ENCODE measurements at places on chromosomes 13 and 19.

DNA sequence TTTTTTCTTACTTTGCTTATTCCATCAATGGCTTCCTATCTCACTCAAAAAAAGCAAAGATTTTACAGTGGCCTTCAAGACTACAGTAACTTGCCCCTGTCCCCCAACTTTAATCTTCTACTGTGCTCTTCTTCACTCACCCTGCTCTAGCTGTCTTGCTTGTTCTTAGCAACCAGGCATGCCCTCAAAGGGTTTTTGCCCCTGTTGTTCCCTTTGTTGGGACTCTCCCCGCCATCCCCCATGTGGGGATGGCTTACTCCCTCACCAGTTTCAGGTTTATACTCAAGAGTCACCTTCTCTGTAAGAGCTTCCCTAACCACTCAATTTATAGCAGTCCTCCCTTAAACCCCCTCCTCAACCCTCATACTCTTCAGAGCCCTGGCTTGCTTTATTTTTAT, 5.4 kb downstream of the MTMR6 start:
- no peak for DNase-seq

GRCh38 chr19:38737281-38737865, 6.9 kb downstream of the CAPN12 start:
- no peak for DNase-seq

DNA sequence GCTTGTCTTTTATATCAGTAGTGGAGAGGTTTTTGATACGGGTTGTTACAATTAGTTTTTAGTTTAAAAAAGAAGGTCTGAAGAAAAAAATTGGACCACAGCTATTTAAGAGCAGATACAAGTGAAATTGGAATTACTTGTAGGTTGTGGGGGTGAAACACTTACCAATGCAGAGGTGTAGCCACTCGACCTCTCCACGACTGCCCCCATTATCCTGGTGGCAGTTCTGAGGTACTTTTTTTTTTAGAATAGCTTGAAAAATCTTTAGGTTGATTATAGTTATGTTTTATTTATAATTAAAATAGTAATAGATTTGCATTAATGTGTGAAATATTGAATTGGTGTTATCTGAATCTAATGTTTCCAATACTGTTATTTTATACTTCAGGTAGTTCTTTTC, 60.7 kb downstream of the PAN3 start:
- DNase-seq, result no peak

DNA sequence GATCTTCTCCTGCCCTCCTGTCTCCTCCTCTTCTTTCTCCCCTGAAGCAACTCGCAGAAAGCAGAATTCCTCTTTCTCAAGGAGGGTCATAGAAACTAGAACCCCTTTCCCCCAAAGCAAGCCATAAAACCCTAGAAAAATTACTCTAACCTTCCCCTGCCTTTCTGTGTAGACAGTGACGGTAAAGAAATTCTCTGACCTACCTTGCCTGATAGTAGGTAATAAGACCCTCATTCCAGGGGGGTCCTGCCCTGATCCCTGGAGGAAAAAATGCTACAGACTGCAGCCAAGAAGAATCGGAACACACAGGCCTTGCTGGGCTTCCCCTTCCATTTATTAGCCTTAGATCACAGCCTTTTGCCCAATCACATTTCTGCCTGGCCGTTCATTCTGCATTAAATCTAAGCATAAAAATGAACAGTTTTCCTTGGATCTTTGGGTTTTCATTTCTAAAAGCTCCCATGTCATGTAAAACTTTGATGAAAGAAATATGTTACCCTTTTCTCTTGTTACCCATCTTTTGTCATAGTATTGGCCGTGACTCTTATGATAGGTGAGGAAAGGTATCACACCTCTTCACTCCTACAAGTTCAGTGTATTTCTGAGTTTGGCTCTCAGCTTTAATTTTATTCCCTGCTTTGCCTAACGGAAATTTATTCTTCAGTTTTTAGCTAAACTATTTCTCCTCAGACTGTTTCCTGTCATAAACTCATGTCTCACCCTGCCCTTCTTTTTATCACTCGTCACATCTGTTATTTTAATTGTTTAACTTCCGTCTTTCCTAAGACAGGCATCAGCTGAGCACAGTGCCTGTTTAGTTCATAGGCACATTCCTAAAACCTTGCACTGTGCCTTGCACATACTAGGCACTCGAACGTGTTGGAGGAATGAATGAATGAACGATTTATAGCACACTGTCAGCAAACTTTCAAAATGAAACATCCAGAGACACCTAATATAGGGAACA, 20.4 kb upstream of the CPB2 start:
- no peak for DNase-seq

- no peak for DNase-seq
These were observed 32.0 kb upstream of the TMEM255B start for GRCh38 chr13:113726961-113727411.

GRCh38 chr13:51541037-51541436, 43.2 kb upstream of the WDFY2 start:
- DNase-seq, result no peak

DNA sequence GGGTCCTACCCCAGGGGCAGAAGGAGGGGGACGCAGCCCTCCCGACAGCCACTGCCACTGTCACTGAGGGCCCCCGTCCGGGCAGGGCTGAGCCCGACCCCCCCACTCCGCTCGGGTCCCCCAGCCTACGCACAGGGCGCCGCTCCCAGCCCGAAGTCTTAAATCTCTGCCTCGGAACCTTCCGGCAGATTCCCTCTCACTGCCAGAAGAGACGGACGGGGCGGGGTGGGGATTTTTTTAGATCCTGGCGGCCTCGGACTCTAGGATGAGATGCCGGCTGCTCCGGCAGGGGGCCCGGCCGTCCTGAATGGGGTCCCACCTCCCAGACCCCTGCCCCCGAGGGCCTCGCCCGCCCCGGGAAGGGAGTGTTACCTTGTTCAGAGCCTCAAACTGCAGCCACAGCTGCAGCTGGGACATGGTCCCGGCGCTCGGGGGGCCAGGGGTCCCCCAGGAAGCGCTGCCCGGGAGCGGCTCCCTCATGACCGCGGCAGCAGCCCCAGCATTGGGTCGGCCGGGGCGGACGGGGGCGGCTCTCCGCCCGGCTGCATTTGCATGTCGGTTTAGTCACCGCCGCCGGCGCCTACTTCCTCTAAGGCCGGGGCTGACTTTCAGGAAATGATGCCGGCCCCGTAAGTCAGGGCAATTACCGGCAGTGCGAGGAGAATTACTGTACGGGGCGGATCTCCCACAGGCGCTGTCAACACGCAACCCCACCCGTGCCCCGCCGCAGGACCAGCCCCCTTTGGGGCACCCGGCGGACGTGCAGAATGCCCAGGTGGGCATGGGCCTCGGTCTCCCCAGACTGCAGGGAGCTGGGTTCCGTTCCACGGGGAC, 28.1 kb downstream of the GPX4 start:
- peak; percentile 84 for DNase-seq

- DNase-seq, result peak; percentile 6
These were observed 38.6 kb upstream of the SEMA6B start for GRCh38 chr19:4597975-4598671.

- no peak for DNase-seq
These were observed 3.8 kb downstream of the PPP1R14A start for GRCh38 chr19:38252385-38252784.

DNA sequence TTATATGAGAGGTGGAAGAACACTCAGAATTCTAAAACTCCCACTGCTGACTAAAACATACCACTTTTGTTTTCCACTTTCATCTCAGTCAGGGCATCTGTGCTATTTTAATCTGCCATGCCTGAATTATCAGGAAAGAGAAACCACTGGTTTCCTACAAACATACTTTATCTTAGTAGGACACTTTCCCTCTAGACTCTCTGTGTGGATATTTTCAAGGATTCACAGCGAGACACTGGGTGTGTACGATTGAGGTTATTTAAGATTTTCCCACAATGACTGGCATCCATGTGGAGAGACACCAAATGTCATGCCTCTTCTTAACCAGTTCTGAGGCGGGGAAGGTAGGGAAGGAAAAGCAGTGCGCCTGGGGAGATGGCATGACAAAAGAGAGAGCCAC, 212.2 kb downstream of the ENOX1 start:
- no peak for DNase-seq

DNA sequence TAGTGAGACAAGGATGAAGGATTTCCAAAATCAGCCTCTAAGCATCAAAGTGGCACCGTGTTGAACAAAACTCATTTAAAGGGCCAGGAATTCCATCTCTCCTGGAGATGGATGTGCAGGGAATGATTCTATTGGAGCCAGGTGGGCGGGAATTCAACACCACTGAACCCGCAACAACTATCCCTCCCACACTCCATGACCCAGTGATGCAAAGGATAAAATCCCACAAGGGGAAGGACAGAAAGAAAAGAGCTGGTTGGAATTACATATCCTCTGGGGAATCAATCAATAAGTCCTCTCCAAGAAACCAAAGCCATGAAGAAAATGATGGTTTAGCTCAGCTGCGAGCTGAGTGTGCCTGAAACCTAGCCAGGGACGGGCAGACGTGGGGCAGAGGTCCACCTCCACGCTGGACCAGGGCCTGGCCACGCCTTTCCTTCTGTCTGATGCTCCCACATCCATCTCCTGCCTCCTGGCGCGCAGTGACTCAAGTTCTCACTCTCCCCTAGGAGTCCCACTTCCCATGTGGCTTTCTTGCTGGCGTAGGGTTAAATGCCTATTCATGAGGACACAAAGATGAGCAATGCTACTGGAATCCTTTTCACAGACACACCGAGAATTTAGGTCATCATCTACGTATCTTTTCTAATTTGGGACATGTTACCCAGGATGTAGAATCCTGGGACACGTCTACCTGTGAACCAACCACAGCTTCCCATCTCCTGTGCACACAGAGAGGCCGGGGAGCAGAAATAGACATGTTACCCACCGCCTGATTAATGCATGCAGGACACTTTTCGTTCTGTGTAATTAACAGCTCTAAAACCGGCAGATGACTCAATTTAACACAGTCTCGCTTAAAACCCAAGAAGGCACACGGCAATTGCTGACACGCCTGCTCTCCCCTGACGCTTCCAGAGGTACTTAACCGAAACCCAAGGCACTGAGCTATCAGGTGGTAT, 48.6 kb downstream of the PEPD start:
- no peak for DNase-seq

GRCh38 chr19:51093510-51094345, 11.0 kb upstream of the KLK14 start:
- no peak for DNase-seq

DNA sequence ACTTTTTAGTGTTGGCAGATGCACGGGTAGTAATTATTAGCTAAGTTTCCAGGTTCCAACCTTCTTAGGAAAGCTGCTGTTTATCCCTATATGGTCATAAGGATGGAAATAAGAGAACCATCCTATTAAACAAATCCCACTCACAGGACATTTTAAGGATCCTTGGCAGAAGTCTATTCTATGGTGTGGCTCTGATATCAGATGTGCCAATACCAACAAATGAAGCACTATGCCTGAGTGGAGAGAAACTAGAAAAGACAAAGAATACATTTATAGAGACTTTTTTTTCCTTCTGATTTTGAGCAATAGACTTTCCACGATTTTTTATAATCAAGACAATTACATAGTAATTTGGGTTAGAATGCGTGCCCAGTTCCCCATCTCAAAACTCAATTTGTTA, 12.6 kb downstream of the PCDH17 start:
- DNase-seq, result no peak

DNA sequence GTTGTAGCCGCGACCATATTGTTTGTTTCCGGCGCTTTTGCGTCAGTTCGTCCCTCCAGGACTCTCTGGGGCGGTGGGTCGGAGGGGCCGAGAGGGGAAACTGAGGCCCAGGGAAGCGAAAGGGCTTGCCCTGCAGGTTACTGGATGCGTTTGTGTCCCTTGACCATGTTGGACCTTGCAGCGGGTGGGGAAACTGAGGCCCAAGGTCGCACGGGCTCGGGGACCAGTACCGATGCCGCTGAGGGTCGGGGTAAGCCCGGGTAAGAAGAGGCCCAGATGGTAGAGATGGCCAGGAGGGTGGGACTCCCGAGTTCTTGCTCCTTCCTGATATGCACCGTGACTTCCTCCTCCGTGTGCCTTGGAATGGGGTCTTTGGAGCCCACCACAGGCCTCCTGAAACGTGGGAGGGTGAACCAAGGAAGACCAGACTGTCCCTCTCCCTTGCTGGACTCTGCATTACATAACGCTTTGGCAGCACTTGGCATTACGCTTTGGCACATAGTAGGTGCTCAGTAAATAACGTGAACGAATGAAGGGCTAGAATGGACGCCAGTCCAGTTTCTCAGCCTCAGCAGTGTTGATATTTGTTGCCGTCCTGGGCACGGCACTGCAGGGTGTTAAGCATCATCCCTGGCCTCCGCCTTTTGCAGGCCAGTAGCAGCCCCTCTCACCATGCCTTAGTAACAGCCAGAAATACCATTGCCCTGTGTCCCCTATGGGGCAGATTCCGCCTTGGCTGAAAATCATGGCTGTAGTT, 743 bp downstream of the CHAF1A start:
- DNase-seq, result no peak

DNA sequence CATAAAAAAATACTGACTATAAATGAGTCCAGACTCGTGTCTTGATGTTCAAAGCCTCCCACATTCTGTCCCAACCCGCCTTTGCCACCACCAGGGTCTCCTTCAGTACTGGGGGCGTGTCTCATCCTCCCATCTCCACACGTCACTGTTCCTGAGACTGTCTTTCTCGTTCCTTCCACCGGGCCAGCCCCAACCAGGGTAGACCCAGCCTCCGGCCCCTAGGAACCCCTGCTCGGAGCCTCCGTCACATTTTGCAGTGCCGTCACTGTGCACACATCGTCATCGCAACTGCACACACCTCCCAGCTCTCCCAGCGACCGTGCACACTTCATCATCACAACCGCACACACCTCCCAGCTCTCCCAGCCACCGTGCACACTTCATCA, 73.4 kb downstream of the SPACA7 start:
- no peak for DNase-seq

GRCh38 chr19:16649734-16650133, 10.2 kb downstream of the SMIM7 start:
- no peak for DNase-seq

DNA sequence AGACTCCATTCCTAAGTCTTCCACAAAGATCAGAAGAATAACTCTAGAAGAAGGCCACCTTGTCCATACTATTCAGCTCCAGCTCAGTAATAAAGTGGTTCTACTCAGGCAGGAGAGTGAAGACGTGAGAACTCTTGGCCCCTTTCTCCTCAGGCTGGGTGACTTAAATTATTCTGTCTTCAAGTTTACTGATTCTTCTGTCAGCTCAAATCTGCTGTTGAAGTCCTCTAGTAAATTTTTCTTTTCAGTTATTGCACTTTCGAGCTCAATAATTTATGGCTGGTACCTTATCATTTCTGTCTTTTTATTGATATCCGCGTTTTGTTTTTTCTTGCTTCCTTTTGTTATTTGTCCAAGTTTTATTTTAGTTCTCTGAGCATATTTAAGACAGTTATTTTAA, 922.3 kb upstream of the PCDH9 start:
- no peak for DNase-seq
